ENCODE measurements at places on chromosomes 7 and 10. TPM values are rescaled to one million over a fixed set of nuclear protein-coding genes. Genes with fewer than 3 reads are reported as not detected.

GRCh38 chr10:22856444-22857074, 71.3 kb upstream of the ARMC3 start:
- no peak for DNase-seq

DNA sequence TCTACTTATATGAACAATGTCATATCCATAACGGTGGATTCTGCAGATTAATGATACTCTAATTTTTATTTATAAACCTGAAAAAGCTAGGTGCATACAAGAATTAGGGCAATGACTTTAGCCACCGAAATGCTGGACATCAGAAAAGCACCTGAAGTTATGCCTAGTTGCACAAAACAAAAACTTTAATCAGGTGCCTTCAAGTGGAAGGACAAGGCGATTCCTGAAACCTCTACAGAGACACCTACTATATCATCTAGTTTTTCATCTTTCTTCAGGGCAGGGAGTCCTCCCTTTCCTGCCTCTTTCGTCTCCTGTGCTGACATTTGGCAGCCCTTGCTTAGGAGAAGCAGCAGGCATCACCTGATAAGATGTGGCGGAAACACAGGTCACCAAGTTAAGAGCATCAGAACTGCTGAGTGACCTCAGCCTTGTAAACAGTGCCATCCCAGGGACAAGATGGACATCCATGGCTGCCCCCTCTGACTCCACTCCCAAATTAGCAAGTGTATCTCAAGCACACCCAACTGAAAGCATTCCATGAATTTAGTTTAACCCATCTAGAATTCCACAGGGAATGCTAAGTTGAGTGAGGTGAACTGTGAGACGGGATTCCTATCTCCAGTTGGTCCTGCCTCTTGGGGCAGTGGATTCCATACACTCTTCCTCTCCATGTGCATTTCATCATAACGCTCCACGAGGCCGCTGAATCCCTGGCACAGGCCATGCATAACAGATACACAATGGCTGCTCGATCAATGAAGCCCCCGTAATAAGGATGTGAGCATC, 5.8 kb downstream of the ITPRIP start:
- DNase-seq = no peak

The CDK5 gene
- polyA plus RNA-seq = 17.1 TPM

GRCh38 chr10:49762566-49762877, 399 bp upstream of the OGDHL start:
- DNase-seq = no peak

DNA sequence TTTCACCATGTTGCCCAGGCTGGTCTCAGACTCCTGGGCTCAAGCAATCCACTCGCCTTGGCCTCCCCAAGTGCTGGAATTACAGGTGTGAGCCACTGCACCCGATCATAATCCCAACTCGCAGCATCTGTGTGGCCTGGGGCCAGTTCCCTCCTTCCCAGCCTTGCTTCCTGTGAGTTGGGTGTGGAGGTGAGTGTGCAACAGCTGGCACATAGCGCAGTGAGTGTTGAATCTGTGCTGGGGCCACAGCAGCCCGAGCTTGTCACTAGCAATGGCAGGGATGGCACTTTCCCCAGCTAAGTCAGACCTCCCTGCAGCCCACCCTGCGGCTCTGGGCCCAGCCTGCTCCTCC, 12.2 kb downstream of the TMEM184A start:
- DNase-seq = no peak

The ZNF488 gene
- 6.6 TPM for polyA plus RNA-seq

The SPDYE8 gene
- polyA plus RNA-seq = 0.16 TPM

DNA sequence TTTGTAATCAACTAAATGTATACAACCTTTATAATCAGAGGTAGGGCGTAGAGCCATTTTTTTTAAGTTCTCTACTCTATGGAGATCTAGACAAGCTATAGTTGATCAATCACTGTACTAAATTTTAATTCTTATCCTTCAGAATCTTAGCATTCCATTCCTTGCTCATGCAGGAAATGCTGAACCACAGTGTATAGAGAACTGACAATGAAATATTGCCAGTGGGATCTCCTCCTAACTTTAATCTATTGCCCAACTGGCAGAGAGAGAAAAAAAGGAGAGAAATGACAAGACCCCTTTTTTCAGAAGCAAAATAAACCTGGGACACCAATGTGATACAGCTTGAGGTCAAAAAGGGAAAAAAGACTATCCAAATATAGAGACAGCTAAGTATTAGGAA, 26.4 kb upstream of the PPP3CB start:
- DNase-seq = no peak

GRCh38 chr7:34165927-34166550, 260.7 kb downstream of the BMPER start:
- DNase-seq = no peak
